Lung (tissue), 17 donors: ENCODE measurements at places on chromosomes 2 and 18. TPM values are rescaled to one million over a fixed set of nuclear protein-coding genes. Genes with fewer than 3 reads are reported as not detected.

Gene CROCC2
- 3.1 TPM for polyA plus RNA-seq

Gene MIB1
- polyA plus RNA-seq = 5.4 TPM

Gene MOGAT1
- 0.08 TPM for polyA plus RNA-seq

Gene EEF1B2
- 638 TPM for polyA plus RNA-seq

Gene MPV17
- 224 TPM for polyA plus RNA-seq

Gene VWA3B
- polyA plus RNA-seq = 3.5 TPM

Gene DNAJC5G
- not detected for polyA plus RNA-seq

Gene SERPINB10
- not detected for polyA plus RNA-seq

Gene DPYSL5
- not detected for polyA plus RNA-seq

Gene BOLL
- not detected for polyA plus RNA-seq

Gene CCDC74B
- 4.4 TPM for polyA plus RNA-seq
